ENCODE measurements at places on chromosomes 16 and 17. TPM values are rescaled to one million over a fixed set of nuclear protein-coding genes. Genes with fewer than 3 reads are reported as not detected.
A peak's percentile ranks its signal among the peaks of the same experiment; 100 is the strongest.

- no peak for DNase-seq
Measured at GRCh38 chr16:84663433-84664101, 15.3 kb downstream of the KLHL36 start.

- DNase-seq = no peak
Measured at GRCh38 chr16:70381604-70382342, 35.1 kb downstream of the DDX19A start.

DNA sequence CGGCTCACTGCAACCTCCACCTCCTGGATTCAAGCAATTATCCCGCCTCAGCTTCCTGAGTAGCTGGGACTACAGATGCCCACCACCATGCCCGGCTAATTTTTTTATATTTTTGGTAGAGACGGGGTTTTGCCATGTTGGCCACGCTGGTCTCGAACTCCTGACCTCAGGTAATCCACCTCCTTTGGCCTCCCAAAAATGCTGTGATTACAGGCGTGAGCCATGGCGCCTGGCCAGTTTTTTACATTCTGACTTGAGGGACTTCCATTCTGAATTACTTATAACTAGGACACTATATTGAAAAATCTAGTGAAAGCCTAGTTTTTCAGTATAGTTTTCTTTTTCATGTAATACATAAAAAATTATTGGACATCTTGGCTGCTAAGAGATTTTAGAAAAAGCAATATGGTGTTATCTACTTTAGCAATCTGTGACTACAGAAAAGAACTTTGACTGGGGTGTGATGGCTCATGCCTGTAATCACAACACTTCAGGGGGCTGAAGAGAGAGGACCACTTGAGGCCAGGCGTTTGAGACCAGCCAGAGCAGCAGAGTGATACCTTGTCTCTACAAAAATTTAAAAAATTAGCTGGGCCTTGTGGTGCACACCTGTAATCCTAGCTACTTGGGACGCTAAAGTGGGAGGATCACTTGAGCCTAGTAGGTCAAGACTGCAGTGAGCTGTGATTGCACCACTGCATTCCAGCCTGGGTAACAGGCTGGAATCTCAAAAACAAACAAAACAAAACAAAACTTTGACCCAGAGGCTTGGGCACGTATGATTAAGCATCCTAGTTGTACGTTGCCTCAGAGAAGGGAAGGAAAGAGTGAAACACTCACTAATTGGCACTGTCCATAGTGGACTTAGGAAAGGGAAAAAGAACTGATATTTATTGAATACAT lies 26.8 kb upstream of the GOSR1 start:
- DNase-seq = no peak

DNA sequence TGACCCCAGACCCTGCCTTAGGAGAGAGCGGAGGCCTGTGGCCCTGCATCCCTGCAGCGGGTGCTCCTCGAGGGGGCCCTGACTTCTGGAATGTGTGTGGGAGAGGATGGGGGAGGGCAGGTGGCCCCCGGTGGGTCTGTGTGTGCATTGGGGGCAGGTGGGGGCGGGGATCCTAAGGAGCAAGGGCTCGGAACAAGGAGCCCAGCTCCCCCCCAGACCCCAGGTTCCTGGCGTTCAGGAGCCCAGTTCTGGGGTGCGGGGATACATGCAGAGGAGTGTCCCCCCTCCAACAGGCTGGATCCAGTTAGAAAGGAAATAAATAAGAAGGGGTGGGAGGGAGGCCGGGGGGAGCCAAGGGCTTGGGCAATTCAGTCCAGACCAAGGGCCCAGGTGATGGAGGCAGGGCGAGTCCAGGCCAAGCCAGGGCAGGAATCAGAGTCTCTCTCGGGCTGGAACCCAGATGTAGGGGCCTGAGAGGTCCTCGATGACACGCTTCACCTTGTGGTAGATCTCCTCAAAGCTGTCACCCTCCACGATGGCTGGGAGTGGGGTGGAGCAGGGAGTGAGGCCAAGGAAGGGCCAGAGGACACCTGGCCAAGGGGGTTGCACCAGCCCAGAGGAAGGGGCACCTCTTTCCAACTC lies 11.2 kb upstream of the ASGR1 start:
- DNase-seq = no peak

- peak; percentile 87 for DNase-seq
Measured at GRCh38 chr16:10738231-10739077, 5.2 kb upstream of the NUBP1 start.

GRCh38 chr16:2019921-2020831 lies 591 bp downstream of the NPW start:
- DNase-seq = no peak

- no peak for DNase-seq
Measured at GRCh38 chr16:57165938-57166337, 19.9 kb downstream of the PSME3IP1 start.

DNA sequence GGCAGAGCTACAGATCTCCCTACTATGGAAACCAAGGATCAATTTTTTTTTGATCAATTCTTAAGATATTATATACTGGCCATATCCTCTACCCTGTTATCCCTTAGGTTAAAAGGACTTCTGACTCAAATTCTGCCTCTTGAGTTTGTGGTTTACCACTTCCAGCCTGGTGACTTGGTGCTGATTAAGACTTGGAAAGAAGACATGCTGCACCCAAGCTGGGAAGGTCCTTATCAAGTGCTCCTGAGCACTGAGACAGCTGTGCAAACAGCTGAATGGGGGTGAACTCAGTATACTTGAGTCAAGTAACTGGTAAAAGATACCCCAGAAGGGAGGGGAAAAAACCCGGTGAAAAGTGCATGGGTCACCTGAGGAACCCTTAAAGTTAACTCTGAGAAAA lies 20.5 kb upstream of the SPACA3 start:
- DNase-seq = no peak

DNA sequence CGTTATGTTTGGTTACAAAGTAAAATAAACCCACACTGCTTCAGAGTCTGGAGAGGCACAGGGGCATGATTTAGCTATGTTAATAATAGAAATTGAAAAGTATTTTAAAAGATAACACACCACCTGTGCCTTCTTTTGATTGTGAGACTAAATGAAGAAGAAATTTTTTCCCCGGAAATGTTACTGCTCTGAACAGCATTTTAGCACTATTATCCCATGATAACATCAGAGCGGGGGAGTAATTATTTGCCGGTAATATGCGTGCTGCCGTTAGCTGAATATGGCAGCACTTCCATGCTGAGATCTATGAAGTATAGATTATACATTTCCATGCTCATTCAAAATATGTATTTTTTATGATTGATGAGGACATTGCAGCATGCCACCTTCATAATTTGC lies 500.2 kb upstream of the HSBP1 start:
- DNase-seq = no peak

- DNase-seq = no peak
Measured at GRCh38 chr16:31695667-31696066, 168.0 kb downstream of the AHSP start.

DNA sequence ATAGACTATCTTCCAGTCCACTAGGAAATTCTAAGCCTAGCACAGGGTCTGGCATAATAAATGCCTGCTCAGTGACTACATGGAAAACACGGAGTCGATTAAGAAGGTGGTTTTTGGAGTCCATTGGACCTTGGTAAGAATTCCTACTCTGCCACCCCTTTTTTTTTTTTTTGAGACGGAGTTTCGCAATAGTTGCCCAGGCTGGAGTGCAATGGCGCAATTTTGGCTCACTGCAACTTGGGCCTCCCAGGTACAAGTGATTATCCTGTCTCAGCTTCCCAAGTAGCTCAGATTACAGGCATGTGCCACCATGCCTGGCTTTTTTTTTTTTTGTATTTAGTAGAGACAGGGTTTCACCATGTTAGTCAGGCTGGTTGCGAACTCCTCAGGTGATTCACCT lies 123.2 kb downstream of the HS3ST2 start:
- DNase-seq = no peak

DNA sequence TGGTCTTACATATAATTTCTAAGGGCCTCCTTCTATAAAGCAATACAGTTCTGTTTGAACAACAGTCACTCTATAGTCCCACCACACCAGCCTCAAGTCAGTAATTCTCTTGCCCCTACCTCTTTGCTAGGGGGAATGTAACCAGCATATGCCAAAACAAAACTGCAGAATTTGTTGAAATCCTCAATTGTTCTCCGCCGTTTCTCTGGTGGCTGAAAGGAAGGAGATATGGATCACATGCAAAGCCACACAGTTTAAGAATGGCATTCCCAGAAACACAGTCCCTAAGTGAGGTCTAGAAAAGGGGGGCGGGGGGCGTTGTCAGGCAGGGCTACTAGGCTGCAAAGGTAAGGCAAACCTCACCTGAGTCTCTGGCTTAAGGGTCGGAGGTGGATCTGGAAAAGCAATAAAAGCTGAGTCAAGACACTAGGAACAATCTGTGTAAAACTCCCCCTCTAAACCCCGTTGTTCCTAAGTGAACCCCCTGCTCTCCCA lies 1.9 kb downstream of the PHF23 start:
- DNase-seq = no peak

- no peak for DNase-seq
Measured at GRCh38 chr16:81491541-81492188, 47.1 kb downstream of the CMIP start.

Gene KRT15
- not detected for total RNA-seq

Gene MPP2
- 58.8 TPM for total RNA-seq

Gene CES5A
- not detected for total RNA-seq

Gene PRPSAP2
- total RNA-seq = 137 TPM

Gene CD79B
- not detected for total RNA-seq

Gene EXOC3L1
- total RNA-seq = 0.25 TPM

Gene PERCC1
- not detected for total RNA-seq
